ENCODE measurements at places on chromosomes 13 and 19.
A peak's percentile ranks its signal among the peaks of the same experiment; 100 is the strongest.

- no peak overlapping the region for H3K4me3 ChIP-seq
- DNase-seq = no peak
- H3K36me3 ChIP-seq = peaks cover 22% of the 10 kb centered on the region
- H3K27me3 ChIP-seq = no peaks in the 10 kb centered on the region
- H3K4me1 ChIP-seq = no peaks in the 10 kb centered on the region
- H3K27ac ChIP-seq = no peak overlapping the region
These were observed 133.6 kb downstream of the KDM4B start for GRCh38 chr19:5102520-5102919.

DNA sequence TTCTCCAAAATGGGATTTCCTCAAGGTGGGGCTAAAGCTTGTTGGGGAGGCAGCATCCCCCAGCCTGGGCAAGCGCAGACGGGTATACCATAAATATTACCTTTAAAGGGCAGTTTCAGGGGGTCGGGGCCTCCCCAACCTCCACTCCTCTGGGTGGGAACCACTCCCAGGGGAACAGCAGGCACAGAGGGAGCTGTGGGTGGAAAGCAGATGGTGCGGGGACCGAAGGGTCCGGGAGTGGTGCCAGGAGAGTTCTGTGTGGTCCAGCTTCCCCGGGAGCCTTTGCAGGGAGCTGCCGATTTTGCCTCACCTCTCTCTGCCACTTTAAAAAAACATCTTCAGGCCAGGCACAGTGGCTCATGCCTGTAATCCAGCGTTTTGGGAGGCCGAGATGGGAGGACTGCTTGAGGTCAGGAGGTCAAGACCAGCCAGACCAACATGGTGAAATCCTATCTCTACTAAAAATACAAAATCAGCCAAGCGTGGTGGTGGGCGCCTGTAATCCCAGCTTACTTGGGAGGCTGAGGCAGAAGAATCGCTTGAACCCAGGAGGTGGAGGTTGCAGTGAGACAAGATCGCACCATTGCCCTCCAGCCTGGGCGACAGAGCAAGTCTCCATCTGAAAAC is 5.5 kb downstream of the MAST3 start:
- DNase-seq = no peak
- H3K27ac ChIP-seq = peak overlapping the region; percentile 58
- peaks cover 10% of the 10 kb centered on the region for H3K36me3 ChIP-seq

- H3K4me3 ChIP-seq = no peak overlapping the region
- DNase-seq = no peak
- peaks cover 7% of the 10 kb centered on the region for H3K36me3 ChIP-seq
- H3K4me1 ChIP-seq = no peaks in the 10 kb centered on the region
- no peaks in the 10 kb centered on the region for H3K27me3 ChIP-seq
These were observed 27.5 kb downstream of the CRYL1 start for GRCh38 chr13:20498129-20498528.

DNA sequence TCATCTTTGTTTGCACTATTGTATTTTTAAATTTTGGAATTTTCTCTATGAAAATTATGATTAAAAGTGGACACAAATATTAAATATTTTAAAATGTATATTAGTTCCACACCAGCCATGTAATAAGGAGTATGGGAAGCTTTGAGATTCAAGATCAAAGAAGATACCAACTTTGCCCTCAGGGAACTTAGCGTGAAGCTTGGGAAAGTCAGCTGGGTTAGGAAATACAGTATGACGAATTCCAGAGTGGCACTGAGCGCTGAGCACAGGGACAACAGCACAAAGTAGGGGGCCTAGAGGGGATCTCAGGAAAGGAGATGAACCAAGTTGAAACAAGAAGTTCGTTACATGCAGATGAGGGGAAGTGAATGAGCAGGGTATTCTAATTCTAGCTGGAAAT is 76.9 kb upstream of the SHISA2 start:
- H3K27me3 ChIP-seq = no peaks in the 10 kb centered on the region
- no peaks in the 10 kb centered on the region for H3K4me1 ChIP-seq
- H3K4me3 ChIP-seq = no peak overlapping the region
- no peak for DNase-seq

DNA sequence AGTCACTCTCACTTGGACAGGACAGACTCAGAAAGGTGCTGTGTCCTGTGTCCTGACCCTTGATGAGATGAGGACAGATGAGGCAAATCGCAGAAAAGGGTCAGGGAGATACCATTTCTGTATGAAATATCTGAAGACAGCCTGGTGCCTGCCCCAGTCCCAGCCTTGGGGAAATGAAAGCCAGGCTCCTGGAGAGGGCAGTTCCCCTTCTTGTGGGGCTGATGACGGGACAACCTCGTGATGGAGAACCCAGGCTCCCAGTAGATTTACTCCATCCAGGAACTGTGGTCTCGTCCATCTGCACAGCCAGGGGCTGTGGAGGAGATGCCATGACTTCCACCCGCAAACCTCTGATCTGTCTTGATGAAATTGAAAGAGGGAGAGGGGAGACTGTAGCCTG is 13.8 kb downstream of the LILRB1 start:
- DNase-seq = no peak
- no peak overlapping the region for H3K4me3 ChIP-seq
- H3K27me3 ChIP-seq = peaks cover 5% of the 10 kb centered on the region
- peaks cover 4% of the 10 kb centered on the region for H3K4me1 ChIP-seq
- no peaks in the 10 kb centered on the region for H3K36me3 ChIP-seq
- no peak overlapping the region for H3K27ac ChIP-seq
